ENCODE measurements at places on chromosomes 13 and 19.
A peak's percentile ranks its signal among the peaks of the same experiment; 100 is the strongest.

GRCh38 chr19:31527443-31527842, 178.2 kb upstream of the TSHZ3 start:
- no peaks in the 10 kb centered on the region for H3K36me3 ChIP-seq
- no peak overlapping the region for H3K27ac ChIP-seq
- no peaks in the 10 kb centered on the region for H3K4me1 ChIP-seq
- peaks cover 2% of the 10 kb centered on the region for H3K27me3 ChIP-seq

- H3K4me1 ChIP-seq: no peaks in the 10 kb centered on the region
- H3K27ac ChIP-seq: no peak overlapping the region
- DNase-seq: no peak
- no peaks in the 10 kb centered on the region for H3K27me3 ChIP-seq
- H3K4me3 ChIP-seq: no peak overlapping the region
Measured at GRCh38 chr13:76160961-76161925, 525.1 kb downstream of the LMO7 start.

DNA sequence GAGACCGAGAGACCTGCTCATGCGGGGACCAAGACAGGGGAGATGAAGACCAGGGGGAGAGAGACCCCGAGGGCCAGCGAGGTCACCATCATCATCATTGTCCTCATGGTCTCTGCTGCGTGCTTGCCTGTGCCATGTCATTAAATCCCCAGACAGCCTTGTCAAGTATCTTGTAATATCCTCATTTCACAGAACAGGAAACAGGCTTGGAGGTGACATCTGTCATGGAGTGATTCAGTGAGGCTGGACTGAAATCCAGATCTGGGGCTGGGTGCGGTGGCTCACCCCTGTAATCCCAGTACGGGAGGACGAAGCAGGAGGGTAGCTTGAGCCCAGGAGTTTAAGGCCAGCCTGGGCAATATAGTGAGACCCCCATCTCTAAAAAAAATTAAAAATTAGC, 5.9 kb upstream of the NANOS2 start:
- H3K36me3 ChIP-seq: no peaks in the 10 kb centered on the region
- DNase-seq: no peak
- H3K27me3 ChIP-seq: no peaks in the 10 kb centered on the region
- H3K4me1 ChIP-seq: peaks cover 11% of the 10 kb centered on the region
- no peak overlapping the region for H3K4me3 ChIP-seq
- no peak overlapping the region for H3K27ac ChIP-seq

GRCh38 chr19:15441317-15441716, 8.4 kb downstream of the WIZ start:
- no peaks in the 10 kb centered on the region for H3K4me1 ChIP-seq
- no peak overlapping the region for H3K27ac ChIP-seq
- no peaks in the 10 kb centered on the region for H3K36me3 ChIP-seq
- no peak for DNase-seq
- no peaks in the 10 kb centered on the region for H3K27me3 ChIP-seq

- no peaks in the 10 kb centered on the region for H3K27me3 ChIP-seq
- peaks cover 6% of the 10 kb centered on the region for H3K4me1 ChIP-seq
- no peak overlapping the region for H3K4me3 ChIP-seq
- peaks cover 9% of the 10 kb centered on the region for H3K36me3 ChIP-seq
- H3K27ac ChIP-seq: no peak overlapping the region
- DNase-seq: no peak
Measured at GRCh38 chr13:40550130-40550529, 116.3 kb downstream of the FOXO1 start.

- DNase-seq: no peak
- H3K4me3 ChIP-seq: no peak overlapping the region
- no peaks in the 10 kb centered on the region for H3K27me3 ChIP-seq
- no peak overlapping the region for H3K27ac ChIP-seq
Measured at GRCh38 chr13:87089391-87089790, 581.8 kb upstream of the SLITRK5 start.

GRCh38 chr13:28220166-28220565, 81.8 kb downstream of the PAN3 start:
- H3K4me3 ChIP-seq: no peak overlapping the region
- no peaks in the 10 kb centered on the region for H3K27me3 ChIP-seq
- H3K27ac ChIP-seq: no peak overlapping the region
- no peak for DNase-seq
- H3K4me1 ChIP-seq: no peaks in the 10 kb centered on the region

GRCh38 chr13:36418022-36418805, 14.1 kb upstream of the CCNA1 start:
- H3K4me3 ChIP-seq: no peak overlapping the region
- DNase-seq: no peak
- H3K36me3 ChIP-seq: no peaks in the 10 kb centered on the region
- H3K27ac ChIP-seq: no peak overlapping the region
- H3K27me3 ChIP-seq: no peaks in the 10 kb centered on the region
- H3K4me1 ChIP-seq: no peaks in the 10 kb centered on the region

DNA sequence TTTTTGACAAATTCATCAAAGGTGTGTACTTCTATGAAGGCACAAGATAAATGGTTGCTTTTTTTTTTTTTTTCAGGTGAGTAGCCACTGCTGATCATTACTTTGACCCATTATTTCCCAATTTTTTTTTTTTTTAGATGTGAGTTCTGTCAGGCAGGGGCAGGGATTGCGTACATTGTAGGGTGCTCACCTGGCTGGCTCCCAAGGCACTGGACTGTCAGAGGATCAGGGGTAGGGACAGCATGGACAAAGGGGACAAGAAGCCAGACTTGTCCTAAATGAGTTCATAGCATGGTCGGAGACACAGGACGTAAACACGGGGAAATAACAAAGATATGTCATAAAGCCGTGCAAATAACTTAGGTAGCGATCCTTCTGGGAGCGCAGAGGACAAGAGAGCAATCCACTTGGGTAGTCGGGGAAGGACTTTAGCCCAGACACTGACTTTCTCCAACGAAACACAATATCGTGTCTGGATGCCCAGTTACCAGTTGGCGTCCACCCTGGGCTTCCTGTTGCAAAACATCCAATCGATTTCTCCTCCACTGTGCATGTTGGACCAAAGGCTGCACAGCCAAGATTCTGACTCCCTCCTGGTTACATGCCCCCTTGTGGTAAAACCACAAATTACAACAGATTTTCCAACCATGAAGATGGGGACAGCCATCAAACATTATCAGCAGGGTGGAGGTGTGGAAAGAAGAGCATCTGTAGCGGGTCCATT, 27.5 kb upstream of the KATNAL1 start:
- H3K4me1 ChIP-seq: no peaks in the 10 kb centered on the region
- H3K27ac ChIP-seq: no peak overlapping the region
- peak; percentile 54 for DNase-seq
- no peaks in the 10 kb centered on the region for H3K36me3 ChIP-seq
- no peak overlapping the region for H3K4me3 ChIP-seq

- DNase-seq: no peak
- no peaks in the 10 kb centered on the region for H3K4me1 ChIP-seq
- H3K4me3 ChIP-seq: no peak overlapping the region
Measured at GRCh38 chr13:75136151-75136550, 345.8 kb downstream of the TBC1D4 start.

DNA sequence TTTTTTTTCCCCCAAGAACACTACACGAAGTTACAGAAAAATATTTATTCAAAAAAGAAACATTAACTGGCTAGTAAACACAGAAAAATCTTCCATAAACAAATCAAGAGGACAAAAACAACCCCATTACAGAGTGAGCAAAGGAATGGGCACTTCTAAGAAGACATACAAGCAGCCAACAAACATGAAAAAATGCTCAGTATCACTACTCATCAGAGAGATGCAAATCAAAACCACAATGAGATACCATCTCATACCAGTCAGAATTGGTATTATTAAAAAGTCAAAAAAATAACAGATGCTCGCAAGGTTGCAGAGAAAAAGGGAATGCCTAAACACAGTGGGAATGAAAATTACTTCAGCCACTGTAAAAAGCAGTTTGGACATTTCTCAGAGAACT, 131.7 kb downstream of the UGGT2 start:
- H3K27ac ChIP-seq: no peak overlapping the region
- no peak overlapping the region for H3K4me3 ChIP-seq
- no peak for DNase-seq
- no peaks in the 10 kb centered on the region for H3K4me1 ChIP-seq

DNA sequence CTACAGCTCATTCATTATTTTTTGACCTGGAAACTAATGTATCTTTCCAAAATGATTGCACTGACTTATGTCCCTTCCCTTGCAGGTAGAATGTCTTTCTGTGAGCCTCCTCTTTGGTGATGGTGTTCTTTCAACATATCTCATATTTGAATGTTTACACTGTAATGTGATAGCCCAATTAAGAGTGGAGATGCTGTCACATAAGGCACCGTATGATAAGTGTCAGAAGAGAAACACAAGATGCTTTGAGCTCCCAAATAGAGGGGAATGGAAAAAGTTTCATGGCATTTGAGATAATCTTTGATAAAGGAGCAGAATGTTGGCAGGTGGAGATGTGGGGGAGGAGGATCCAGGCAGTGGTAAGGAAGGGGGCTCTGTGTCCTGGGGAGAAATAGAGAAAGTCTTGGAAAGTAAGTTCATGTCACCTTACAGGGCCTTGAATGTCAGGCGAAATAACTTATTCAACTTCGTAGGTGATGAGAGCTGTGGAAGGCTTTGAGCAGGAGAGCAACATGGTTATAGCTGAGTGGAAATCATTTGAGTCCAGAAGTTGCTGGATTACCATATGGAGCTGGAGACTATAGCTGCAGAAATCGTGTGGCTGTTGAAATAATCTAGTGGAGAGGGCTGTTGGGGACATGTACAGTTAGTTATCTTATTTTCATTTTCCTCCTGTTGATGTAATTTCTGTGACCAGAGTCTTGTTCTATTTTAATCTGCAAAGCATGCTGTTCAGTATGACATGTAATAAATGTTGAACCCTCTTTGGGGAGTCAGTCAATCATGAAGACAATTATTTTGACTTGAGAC, 10.3 kb upstream of the RNF113B start:
- H3K36me3 ChIP-seq: no peaks in the 10 kb centered on the region
- no peak for DNase-seq
- H3K27ac ChIP-seq: no peak overlapping the region
- H3K4me3 ChIP-seq: no peak overlapping the region
- no peaks in the 10 kb centered on the region for H3K4me1 ChIP-seq
- H3K27me3 ChIP-seq: no peaks in the 10 kb centered on the region

- no peak within 1 kb of the TSS for H3K27ac ChIP-seq
- no peak within 1 kb of the TSS for H3K4me3 ChIP-seq
- H3K27me3 ChIP-seq: no peaks in the 10 kb centered on the region
Measured at GRCh38 chr19:7701654-7702457, at the start of gene FCER2. Gene FCER2, minus strand, starts transcription at chr19:7702131. Its CDS starts 2,371 bp downstream, at chr19:7699760.

- no peaks in the 10 kb centered on the region for H3K4me1 ChIP-seq
- no peaks in the 10 kb centered on the region for H3K27me3 ChIP-seq
- no peak overlapping the region for H3K4me3 ChIP-seq
- no peak overlapping the region for H3K27ac ChIP-seq
Measured at GRCh38 chr13:102628559-102628958, 31.8 kb downstream of the TPP2 start.

DNA sequence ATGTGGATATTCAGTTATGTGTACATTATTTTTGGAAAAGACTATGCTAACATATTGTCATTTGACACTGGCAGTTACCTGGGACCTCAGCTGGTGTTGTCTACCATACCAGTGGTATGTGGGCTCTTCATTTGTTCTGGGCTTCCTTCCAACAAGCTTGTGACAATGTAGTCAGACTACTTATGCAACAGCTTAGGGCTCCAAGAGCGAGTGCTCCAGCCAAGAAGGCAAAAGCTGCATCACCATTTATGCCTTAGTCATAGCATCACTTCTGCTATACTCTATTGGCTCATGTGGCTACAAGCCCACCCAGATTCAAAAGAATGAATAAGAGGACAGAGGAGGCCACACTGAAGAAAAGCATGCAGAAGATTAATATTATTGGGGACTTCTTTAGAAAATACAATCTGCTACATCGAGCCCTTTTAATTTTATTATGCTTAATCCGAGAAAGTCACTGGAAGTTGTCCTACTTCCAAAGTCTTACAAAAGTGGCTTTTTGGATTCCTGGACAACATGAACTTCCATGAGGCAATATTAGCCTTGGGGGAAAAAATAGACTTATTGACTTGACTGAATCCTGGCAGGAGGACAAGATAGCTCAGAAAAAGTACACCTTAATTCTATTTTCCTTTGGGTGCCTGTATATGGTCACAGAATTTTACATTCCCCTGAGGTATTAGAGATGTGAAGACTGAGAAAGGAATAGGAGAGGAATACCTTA, 529.4 kb upstream of the HTR2A start:
- H3K4me1 ChIP-seq: no peaks in the 10 kb centered on the region
- H3K36me3 ChIP-seq: no peaks in the 10 kb centered on the region
- H3K4me3 ChIP-seq: no peak overlapping the region
- no peak overlapping the region for H3K27ac ChIP-seq
- no peaks in the 10 kb centered on the region for H3K27me3 ChIP-seq

- no peaks in the 10 kb centered on the region for H3K27me3 ChIP-seq
- no peak for DNase-seq
- no peak overlapping the region for H3K27ac ChIP-seq
- no peaks in the 10 kb centered on the region for H3K36me3 ChIP-seq
- no peak overlapping the region for H3K4me3 ChIP-seq
- peaks cover 10% of the 10 kb centered on the region for H3K4me1 ChIP-seq
Measured at GRCh38 chr13:44853641-44854040, 135.6 kb downstream of the NUFIP1 start.

DNA sequence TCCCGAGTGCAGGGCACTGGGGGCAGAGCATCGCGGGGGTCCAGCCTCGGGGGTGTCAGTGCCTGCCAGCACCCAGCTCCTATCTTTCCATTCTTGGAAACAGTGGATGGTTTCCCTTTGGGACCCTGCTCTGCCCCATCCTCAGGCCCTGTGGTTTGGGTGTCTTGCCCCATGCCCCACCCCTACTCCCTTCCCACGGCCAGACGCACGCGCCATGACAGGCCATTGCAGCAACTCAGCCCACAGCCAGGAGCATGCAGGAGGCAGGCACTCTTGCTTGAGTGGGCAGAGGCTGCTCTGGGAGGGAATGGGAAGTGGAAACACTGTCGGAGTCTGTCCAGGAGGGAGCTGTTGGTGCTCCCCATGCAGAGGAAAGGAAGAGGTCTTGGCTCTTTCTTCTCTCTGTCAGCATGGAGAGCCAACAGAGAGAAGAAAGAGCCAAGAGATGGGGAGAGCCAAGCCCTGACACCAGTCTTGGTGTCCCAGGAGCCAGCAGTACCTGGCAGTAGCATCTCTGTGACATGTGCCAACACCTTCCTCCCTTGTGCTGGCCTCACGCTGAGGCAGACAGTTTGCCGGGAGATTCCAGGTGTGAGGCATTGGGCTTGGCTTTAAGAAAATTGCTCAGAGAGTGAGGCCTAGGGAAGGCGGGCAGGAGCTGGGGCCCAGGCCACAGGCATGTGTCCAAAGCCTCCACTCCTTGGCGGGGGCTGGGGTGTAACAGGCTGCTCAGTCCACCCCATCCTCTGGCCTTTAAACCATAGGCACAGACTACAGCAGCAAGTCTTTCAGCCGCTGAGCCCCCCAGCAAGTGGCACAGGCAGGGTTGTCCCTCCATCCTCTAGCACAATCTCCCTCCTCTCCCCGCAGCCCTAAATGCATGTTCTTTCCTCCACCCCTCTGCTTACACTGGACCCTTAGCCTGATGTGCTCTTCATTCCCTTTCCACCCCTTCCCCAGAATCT, 86.7 kb upstream of the UQCRFS1 start:
- DNase-seq: no peak
- H3K4me1 ChIP-seq: no peaks in the 10 kb centered on the region
- H3K27me3 ChIP-seq: no peaks in the 10 kb centered on the region
- no peaks in the 10 kb centered on the region for H3K36me3 ChIP-seq

Measured in neuronal stem cell (in vitro differentiated cells).